CD8-positive, alpha-beta memory T cell (primary cell): ENCODE measurements at places on chromosomes 12 and 14.

- no peak for DNase-seq
- no peaks in the 10 kb centered on the region for H3K27me3 ChIP-seq
- no peak overlapping the region for H3K27ac ChIP-seq
- no peak overlapping the region for H3K4me3 ChIP-seq
Measured at GRCh38 chr12:7351177-7351576, 47.3 kb downstream of the ACSM4 start.

- H3K27me3 ChIP-seq = no peaks in the 10 kb centered on the region
- H3K36me3 ChIP-seq = peaks cover 11% of the 10 kb centered on the region
Measured at GRCh38 chr14:75119056-75119455, 7.8 kb downstream of the NEK9 start.

GRCh38 chr12:81077686-81078441 lies at the start of gene ACSS3:
ACSS3 (plus strand) TSS chr12:81078079; CDS start chr12:81078121, 42 bp downstream.
- no peaks in the 10 kb centered on the region for H3K36me3 ChIP-seq
- no peak within 1 kb of the TSS for H3K4me3 ChIP-seq
- DNase-seq = no peak
- no peaks in the 10 kb centered on the region for H3K27me3 ChIP-seq
- no peak within 1 kb of the TSS for H3K27ac ChIP-seq
- no peaks in the 10 kb centered on the region for H3K4me1 ChIP-seq

- H3K27ac ChIP-seq = no peak overlapping the region
- H3K4me1 ChIP-seq = no peaks in the 10 kb centered on the region
- H3K36me3 ChIP-seq = no peaks in the 10 kb centered on the region
- no peak for DNase-seq
Measured at GRCh38 chr14:62071039-62071438, 308.8 kb downstream of the SNAPC1 start.

DNA sequence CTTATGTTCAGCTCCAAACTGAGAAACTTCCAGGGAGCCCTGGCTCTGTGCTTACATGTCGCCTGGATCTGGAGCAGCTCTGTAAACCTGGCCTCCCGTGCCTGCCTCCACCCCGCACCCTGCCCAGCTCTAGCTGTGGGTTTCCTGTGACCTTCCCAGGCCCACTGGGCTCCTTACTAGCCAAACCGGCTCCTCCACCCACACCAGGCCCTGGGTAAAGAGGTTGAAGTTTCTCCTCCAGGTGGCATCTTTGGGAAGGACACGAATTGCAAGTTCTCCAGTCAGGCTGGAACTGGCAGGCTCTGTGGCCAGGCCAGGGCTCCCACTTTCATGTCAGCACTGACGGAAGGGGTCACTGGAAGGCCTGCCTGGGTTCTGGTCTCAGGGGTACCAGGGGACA lies 60.9 kb upstream of the ZFP36L1 start:
- H3K27me3 ChIP-seq = no peaks in the 10 kb centered on the region
- no peaks in the 10 kb centered on the region for H3K4me1 ChIP-seq
- no peak overlapping the region for H3K4me3 ChIP-seq
- DNase-seq = no peak

DNA sequence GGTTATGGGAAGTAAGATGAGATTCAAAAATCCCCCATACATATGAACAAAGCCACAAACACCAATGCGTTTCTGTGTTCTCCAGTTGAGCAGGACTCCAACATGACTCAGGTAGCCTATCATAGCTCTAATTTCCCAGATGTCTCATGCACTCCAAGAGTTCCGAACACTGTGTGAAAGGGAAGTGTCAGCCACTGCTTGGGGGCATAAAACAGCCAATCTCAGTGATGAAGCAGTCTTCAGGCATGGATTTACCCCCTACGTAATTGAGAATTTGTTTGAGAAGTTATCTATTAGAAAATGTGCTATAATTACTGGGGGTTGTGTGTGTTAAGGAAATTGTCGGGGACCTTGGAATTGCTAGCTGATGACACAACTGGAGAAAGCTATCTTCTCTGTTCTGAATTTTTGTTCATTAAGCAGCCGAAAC lies 153.9 kb upstream of the AVPR1A start:
- H3K4me1 ChIP-seq = no peaks in the 10 kb centered on the region
- no peak for DNase-seq
- no peak overlapping the region for H3K4me3 ChIP-seq
- H3K27ac ChIP-seq = no peak overlapping the region
- no peaks in the 10 kb centered on the region for H3K36me3 ChIP-seq
